ENCODE measurements at places on chromosomes 6 and 20. TPM values are rescaled to one million over a fixed set of nuclear protein-coding genes. Genes with fewer than 3 reads are reported as not detected.
A peak's percentile ranks its signal among the peaks of the same experiment; 100 is the strongest.

DNA sequence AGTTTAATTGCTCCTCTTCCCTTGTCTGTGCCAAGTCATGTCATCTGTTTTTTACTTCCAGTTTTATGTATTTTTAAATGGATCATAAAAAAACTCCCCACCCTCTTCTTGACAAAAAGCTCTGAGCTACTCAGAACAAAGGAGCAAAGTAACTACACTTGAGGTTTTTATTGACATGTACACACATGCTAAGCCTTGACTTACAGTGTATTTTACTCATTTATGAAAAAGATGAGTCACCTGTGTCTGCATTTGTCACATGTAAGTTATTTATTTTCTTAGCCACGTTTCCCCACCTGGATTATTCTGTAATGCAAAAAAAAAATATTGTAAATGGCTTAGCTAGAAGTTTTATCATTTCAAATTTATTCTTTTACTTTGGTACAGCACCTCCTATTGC is 628.8 kb upstream of the SLC35B3 start:
- DNase-seq: no peak

GRCh38 chr6:12017876-12018401 is 5.8 kb downstream of the HIVEP1 start:
- DNase-seq: no peak

DNA sequence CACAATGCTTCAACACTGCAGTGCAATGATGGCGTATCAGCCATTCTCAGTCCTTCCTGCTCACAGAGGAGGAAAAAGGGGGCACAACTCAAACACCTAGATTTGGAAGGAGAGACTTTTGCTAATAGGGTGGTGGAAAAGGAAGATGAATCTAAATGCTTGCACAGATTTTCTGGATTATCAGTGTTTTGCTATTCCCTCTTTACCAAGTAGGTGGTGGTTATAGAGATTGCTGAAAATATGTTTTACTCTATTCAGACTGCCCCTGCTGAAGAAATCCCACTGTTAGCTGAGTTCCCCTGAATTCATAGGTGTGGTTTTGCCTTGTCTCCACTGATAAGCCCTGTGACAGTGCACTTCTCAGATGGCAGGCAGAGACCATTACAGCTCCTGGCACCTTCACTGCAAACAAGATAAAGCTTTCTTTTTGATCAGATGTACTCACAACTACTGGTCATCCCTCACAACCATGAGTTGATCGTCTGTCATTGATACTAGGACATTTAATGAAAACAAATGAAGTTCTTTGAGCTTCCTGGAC is 311.4 kb downstream of the KIF16B start:
- DNase-seq: no peak

GRCh38 chr6:11278207-11278559 is 45.7 kb upstream of the NEDD9 start:
- no peak for DNase-seq

GRCh38 chr6:157905590-157906342 is 75.9 kb upstream of the SYNJ2 start:
- DNase-seq: no peak

DNA sequence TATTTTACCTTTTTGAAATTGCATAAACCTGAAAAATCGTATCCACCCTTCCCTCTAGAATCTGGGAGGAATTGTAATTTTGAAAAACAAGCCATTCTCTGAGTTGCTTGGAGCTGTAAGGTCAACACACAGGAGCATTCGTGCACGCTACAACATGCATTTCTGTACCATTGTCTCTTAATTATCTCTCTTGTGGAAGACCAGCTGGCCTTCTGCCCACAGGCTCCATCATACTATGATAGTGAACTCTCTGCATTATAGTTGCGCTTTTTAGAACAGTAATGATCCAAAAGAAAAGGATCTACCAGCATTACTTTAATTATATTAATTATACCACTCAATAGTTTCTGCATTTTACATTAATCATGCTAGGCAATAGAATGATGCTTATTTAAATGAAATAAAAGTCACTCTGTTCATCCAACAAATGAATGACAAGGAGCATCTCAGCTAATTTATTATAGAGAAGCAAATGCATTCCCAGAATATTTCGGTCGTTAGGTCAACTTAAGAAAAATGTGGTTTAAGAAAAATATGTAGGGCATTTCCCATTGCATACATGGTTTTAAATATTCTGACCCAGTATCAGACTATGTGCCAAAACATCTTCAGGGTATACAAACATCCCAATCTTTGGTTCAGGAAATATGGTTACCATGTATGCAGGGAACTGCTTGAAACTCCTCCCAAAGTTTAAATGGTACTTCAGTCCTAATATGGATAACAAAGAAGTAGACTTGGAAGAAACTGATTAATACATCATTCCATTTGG is 263.5 kb downstream of the TFAP2A start:
- no peak for DNase-seq

GRCh38 chr6:33857932-33858475 is 54.2 kb upstream of the MLN start:
- no peak for DNase-seq

DNA sequence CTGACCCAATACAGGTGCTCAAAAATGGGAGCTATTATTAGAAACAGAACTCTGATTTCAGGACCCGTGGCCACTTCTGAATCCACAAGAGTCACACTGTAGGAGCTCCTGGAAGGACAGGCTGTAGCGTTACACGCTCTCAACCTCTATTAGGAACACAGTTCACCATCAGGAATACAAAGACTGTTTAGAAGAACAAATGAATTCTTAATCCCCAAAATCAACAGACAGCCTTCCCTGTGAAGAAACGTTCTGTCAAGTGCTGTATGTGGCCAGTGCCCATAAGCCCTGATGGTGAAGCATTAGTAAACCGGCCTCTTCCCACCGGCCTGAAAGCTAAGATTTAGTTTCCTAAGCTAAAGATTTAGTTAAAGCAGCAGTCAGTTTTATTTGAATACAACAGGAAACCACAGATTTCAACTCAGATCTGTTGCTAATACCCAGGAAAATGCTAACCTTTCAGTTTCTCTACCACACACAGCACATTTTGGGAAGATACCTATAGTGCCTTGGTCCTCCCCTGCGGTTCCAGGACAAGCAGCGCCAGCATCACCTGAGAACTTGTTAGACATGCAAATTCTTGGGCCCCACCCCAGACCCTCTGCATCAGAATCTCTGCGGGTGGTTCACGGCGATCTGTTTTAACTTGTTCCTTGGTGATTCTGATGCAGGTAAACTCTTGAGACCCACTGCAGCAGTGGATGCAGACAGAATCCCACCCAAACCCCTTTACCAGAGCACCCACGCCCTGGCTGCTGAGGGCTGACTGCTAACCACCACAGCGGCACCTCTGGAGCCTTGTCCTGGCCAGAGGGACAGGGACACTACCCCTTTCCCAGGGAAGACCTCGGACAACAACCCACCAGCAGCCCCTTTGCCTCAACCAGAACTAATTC is 33.4 kb downstream of the MTRES1 start:
- DNase-seq: no peak

- DNase-seq: peak; percentile 52
Measured at GRCh38 chr6:122289762-122290539, 109.5 kb upstream of the HSF2 start.

DNA sequence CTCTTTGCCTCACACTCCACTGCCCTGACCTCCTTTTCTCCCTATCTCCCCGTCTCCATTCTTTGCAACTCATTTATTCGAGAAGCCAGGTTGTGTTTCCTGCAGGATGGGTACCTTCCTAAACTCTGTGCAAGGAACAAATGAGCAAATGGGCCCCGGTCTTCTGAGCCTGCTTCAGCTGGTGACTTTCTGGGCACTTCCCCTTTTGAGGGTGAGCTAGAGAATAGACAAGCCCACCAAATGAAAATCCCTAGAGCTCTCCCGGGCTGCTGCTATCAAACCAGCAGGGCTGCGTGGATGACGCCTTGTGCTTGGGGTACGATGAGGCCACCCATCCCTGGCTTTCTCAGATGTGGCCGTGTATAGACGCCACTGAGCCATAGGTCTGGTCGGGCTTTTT is 91.0 kb upstream of the FOXA2 start:
- DNase-seq: no peak

DNA sequence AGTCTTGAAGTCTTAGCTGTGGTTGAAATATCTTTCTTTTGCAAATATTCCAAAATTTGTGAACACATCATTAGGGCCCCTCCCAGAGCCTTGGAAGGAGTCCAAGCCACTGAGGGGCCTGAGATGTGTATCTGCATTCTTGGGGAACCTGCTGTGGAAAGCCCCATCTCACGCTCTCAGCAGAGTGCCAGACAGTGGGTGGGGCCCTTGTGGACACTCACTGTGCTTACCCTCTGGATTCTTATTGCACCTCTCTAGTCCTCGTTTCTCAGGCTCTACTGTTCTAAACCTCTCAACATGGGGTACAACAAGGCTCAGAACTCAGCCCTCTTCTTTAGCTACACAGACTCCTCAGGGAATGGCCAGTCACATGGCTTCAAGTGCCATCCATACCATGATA is 416.2 kb upstream of the CDH4 start:
- DNase-seq: no peak

GRCh38 chr6:136411453-136412354 is 122.1 kb upstream of the BCLAF1 start:
- no peak for DNase-seq

ELOVL2 gene
- total RNA-seq: 0.16 TPM

MDFI gene
- total RNA-seq: not detected

NMBR gene
- not detected for total RNA-seq
